ENCODE measurements at places on chromosomes 2 and 18.

- DNase-seq = no peak
Measured at GRCh38 chr2:32425719-32426141, 68.9 kb downstream of the BIRC6 start.

GRCh38 chr2:23520256-23520655 lies 135.3 kb downstream of the KLHL29 start:
- no peak for DNase-seq

GRCh38 chr2:77268626-77269025 lies 253.6 kb downstream of the LRRTM4 start:
- no peak for DNase-seq

DNA sequence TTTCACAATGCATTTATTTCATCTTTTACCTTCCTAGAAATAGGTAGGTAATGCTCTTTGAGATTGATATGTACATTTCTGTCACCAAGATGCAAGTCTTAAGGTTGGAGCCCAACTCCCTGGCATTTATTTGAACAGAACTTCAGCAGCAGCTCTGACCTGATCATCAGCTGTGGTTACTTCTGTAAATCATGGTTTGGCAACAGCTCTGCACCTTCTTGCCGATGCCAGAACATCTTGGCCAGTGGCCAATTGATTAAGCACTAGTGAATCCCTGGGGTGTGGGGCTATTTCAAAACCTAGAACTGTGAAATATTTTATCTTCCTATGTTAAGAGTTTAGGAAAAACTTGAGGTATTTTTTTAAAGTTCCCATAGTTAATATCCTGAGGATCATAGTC lies 124.8 kb upstream of the NYAP2 start:
- no peak for DNase-seq

DNA sequence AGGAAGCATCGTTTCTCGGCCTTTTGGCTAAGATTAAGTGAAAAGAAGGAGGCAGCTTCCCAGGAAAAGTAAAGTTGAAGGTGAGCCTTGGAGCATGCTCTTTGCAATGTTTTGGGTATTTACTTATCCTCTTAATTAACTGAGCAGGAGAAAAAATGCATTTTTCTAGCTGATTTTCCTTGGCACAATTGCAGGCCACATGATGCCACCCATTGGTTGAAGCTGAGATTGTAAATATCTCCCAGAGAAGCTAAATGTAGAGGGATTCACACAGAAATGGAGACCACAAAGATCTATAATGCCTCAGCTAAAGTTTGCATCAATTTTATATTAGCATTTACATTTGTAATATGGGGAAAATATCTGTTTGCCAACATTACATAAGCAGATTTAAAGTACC lies 294.1 kb downstream of the KCNS3 start:
- no peak for DNase-seq

GRCh38 chr2:203858176-203858575 lies 9.4 kb upstream of the CTLA4 start:
- DNase-seq = no peak

- no peak for DNase-seq
Measured at GRCh38 chr2:72114693-72115051, 33.0 kb downstream of the CYP26B1 start.

GRCh38 chr18:79856119-79857007 lies 58.6 kb downstream of the KCNG2 start:
- DNase-seq = no peak

DNA sequence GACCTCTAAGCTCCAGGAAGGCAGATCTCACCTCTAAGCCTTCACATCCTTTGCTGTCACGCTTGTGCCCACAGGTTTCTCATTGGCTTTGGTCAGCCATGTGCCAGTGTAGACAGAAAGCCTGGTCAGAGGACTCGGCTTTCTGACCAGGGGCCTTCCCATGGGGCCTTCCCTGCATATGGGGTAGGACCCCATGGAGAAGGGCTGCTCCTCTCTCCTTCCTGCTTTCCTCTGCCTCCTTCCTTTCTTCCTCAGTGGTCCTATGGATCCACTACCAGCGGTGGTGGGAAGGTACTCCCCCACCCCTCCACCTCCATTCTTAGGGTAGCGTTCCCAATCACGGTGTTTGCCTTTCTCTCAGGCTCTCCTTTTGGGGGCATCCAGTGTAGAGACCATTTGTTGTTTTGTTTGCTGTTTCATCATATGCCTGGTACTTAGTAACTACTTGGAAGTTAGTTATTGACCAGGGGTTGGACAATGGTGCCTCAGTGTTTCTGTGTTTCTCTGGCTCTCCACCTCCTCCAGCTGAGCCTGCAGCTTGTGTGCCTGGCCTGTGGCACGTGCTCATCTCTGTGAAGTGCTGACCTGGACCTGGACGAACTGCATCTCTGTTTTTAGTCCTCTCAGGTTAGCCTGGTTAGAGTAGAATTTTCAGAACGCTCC lies 71.6 kb downstream of the ZNF407 start:
- DNase-seq = no peak

DNA sequence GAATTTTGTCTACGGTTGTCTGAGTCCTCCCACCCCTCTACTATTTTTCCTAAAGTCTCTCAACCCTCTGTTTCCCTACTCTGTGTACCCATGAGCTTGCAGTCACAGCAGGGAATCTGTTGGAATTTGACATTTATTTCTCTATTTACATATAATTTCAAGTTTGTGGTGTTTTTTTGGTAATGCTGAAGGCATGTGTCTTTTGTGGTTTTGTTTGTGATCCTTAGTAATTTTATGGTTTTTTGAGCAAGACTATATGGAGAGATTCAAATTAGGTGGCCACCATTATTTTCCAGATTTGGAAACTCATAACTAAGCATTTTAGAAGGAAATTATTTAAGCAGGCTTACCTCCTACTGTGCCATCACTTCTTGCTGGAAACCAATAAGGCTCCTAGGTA lies 27.2 kb upstream of the FBLN7 start:
- DNase-seq = no peak

GRCh38 chr18:57737400-57738060 lies 65.6 kb downstream of the ATP8B1 start:
- DNase-seq = no peak

GRCh38 chr2:207251573-207252192 lies 85.9 kb upstream of the KLF7 start:
- DNase-seq = no peak

DNA sequence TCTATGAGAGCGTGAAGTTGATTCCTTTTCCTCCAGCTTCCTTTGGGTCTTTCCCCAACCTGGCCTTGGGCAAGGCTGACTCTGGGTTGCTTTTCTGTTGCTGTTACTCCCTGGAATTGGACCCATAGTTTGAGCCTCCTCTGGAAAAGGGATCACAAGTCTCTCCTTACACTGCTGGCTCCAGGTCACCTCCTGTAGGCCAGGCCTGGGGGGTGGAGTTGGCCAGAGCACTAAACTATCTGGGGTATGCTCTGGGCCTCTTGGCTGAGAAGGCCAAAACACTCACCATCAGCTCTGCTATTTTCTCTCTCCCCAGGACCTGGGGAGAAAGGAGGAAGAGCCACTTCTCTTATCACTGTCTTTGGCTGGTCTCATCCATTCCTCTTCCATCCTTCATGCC lies 56.5 kb upstream of the NCOA1 start:
- no peak for DNase-seq

DNA sequence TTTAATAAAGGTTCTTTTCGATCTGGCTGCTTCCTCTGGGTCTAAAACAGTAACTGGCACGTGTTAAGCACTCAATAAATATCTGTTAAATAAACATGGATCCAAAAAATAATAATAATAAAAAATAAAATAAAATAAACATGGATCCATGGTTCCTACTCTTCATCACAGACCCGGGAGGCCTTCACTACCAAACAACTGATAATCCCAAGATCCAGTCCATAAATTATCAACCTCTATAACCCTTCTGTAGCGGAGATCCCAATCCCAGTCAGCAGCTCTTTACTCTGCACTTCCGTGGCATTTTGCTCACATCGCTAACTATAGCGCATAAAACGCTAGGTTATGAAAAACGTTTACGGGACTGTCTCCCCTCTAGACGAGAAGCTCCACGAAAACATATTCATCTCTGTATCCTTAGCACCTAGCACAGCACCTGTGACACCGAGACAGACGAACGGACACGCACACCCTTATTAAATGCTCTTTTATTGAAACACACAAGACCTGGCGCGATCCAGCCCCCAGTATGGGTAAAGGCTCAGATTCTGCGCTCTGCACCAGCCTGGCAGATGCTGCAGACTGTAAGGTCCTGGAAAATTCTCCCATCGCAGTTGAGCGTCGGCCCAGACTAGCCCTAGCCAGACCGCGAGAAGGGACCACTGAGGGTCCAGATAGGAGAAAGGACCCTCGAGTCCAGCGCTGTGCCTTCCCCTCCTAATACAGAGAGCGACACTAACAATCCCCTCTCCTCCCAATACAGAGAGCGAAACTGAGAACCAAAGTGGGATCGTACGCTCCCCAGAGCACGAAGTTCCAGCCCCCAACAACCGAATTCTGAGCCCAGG lies 770 bp downstream of the NBAS start:
- DNase-seq = no peak

GRCh38 chr2:232879618-232880494 lies 9.8 kb downstream of the SNORC start:
- no peak for DNase-seq

Data from stimulated activated CD8-positive, alpha-beta memory T cell treated with anti-CD3 and anti-CD28 coated beads, Interleukin-15, amount 100 ng/mL, for 1 hour (primary cell).